GM20000 (cell line): ENCODE measurements at places on chromosomes 16 and 17.
A peak's percentile ranks its signal among the peaks of the same experiment; 100 is the strongest.

DNA sequence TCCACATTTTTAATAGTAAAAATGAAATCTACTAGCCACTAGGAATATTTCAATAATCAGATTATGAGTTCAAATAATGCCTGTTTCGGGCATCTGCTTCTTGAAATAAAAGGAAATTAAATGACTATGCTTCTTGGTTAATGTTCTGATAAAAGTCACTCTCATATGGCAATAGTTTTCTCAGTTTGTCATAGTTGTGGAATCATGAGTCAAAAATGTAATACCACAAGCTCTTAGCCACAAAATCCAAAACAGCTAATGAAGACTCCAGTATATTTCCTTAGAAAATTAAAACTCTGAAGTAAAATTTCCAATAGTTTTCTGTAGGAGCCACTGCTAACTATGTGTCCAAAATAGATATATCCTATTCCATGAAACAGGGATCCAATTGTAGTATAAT lies 676.3 kb upstream of the CDH8 start:
- DNase-seq, result no peak

GRCh38 chr16:52350031-52350642 lies 196.8 kb downstream of the TOX3 start:
- no peak for DNase-seq

GRCh38 chr17:81967533-81968395 lies 6.8 kb upstream of the NOTUM start:
- DNase-seq, result peak; percentile 95

DNA sequence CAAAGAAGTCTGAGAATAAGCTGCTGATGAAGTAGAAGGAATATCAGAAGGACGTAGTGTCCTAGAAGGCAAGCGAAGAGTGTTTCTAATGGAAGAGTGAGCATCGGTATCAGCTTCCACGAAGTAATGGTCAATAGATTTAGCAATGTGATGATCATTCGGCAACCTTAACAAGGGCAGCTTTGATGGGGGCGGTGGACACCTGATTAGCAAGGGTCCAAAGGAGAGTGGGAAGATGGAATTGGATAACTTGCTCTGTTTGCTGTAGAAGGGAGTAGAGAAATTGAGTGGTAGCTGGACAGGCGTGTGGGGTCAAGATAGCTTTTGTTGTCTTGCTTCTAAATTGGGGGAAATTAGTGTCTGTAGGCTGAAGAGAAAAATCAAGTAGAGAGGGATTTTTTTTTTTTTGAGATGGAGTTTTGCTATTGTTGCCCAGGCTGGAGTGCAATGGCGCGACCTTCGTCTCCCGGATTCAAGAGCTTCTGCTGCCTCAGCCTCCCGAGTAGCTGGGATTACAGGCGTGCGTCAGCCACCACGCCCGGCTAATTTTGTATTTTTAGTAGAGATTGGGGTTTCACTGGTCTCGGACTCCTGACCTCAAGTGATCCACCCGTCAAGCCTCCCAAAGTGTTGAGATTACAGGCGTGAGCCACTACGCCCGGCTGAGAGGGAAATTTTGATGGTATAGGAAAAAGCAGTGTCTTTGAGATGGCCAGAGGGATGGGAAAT lies 13.9 kb upstream of the HES7 start:
- DNase-seq, result no peak

DNA sequence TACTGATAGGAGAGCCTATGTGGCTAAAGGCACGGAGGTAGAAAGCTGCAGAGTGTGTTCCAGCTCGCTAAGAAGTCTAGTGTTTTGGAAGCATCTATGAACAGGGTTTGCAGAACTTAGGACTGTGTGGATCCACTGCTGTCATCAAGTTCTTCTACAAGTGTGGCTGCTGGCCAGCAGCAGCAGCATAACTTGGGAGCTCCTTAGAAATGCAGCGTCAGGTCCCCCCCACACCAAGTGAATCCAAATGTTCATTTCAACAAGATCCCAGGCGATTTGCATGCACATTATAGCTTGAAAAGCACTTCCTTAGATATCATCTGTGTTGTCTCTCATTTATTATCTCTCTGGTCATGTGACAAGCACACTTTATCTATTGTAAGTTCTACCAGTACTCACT lies 131.9 kb upstream of the SHISA6 start:
- no peak for DNase-seq

GRCh38 chr16:912684-913613 lies 57.8 kb downstream of the LMF1 start:
- DNase-seq, result no peak

DNA sequence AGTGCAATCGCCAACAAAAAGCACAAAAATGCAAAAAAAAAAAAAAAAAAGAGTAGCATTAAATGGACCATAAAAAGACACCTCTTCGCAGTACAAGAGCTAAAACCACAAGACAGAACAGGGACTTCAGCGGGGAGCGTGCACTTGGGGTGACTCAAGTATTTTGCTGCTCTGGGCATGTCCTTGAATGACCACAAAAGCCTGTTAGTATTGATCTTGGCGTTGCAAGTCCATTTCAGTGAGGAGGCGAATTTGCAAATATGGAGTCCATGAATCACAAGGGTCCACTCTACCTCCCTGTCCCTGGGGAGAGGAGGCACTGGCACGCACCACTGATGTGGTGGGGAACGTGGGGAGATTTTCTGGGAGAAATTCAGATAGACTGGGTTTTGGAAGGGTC lies 78.9 kb downstream of the CNGB1 start:
- no peak for DNase-seq

GRCh38 chr17:76122431-76123190 lies 18.4 kb downstream of the FOXJ1 start:
- peak; percentile 44 for DNase-seq

GRCh38 chr17:74807441-74807840 lies 31.3 kb upstream of the NAT9 start:
- no peak for DNase-seq

DNA sequence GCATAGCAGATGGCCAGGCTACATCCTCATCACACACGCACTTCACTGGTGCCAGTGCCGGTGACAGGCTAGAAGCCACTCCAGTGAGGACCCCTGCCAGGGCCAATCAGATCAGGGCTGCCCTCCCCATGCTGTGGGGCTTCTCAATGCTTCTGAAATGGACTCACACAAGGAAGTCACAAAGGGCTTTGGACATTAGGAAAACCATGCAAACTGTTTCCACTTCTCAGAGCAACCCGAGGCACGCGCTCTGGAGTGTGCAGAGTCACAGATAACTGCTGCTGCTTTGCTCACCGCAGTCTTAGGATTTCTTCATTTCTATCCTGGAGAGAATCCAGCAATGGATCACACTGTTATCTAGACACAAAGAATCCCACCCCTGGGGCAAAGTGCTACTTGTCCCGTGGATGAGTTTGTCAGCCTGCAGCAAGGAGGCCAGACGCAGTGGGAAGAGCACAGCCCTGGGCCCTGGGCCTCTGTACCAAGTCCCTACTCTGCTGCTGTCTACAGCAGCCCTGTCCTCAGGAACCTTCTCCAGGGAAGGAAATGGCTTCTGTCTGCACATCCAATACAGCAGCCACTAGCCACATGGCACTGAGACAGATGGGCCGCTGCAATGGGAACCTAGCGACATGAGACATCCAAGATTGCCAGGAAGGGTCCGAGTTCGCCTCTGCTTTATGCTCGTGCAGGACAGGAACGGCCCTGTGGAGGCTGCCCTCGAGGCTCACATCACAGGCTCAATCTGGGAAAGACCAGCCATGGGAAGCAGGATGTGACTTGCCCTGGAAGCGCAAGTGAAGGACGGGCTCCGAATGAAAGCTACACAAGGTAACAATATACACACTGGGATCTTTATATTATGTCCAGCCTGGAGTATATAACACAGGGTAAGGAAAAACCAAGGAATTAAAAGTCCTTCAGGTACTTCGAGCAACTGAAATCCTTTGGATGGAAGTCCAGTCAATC lies 169.3 kb downstream of the ZFHX3 start:
- no peak for DNase-seq

DNA sequence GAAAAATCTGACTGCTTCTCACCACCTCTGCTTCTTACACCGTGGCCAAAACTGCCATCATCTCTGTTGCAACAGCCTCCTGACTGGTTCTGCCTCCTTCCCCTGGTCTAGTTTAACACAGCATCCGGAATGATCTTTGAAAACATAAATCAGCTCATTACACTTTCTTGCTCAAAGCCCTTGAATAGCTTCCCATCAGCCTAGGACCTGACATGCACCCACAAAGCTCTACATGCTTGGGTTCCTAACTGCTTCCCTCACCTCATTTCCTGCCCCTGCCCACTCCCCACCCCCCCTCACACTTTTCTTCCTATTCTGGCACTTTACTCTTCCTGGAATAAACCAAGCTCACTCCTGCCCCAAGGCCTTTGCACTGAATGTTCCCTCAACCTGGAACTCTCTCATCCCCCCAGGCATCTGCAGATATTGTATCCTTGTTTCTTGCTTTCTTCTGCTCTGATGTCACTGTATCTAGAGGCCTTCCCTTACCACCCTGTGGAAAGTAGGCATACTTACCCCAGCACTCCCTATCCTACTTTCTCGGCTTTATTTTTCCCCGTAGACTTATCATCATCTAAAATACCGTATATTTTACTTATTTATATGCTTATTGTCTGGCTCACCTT lies 112.4 kb downstream of the FTO start:
- no peak for DNase-seq

- DNase-seq, result no peak
These were observed 7.4 kb downstream of the CMIP start for GRCh38 chr16:81451753-81452680.

DNA sequence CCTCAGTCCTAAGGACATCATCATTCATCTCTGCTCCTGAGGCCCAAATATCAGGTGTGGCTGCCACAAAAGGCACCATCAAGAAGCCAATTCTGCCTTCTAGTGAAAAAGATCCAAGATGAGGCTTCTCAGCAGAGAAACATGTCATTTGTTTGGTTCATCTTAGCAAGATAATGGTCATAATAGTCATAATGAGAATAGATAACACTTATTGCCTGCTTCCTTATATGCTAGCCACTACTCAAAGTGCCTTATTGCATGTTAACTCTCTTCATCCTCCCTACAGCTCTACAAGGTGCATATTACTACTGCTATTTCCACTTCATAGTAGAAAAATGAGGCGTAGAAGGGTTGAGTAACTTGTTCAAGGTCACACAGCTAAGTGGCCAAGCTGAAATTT lies 45.0 kb upstream of the MRPS23 start:
- DNase-seq, result no peak

DNA sequence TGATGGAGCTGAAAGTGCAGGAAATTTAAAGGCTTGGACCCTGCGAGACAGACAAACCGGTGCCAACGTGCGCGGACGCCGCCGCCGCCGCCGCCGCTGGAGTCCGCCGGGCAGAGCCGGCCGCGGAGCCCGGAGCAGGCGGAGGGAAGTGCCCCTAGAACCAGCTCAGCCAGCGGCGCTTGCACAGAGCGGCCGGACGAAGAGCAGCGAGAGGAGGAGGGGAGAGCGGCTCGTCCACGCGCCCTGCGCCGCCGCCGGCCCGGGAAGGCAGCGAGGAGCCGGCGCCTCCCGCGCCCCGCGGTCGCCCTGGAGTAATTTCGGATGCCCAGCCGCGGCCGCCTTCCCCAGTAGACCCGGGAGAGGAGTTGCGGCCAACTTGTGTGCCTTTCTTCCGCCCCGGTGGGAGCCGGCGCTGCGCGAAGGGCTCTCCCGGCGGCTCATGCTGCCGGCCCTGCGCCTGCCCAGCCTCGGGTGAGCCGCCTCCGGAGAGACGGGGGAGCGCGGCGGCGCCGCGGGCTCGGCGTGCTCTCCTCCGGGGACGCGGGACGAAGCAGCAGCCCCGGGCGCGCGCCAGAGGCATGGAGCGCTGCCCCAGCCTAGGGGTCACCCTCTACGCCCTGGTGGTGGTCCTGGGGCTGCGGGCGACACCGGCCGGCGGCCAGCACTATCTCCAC lies at the start of gene NOG:
Gene NOG (plus strand): TSS at position 54 of the 674 bp plus-strand sequence. CDS start 525 bp downstream, at position 579.
- peak; percentile 63 for DNase-seq

DNA sequence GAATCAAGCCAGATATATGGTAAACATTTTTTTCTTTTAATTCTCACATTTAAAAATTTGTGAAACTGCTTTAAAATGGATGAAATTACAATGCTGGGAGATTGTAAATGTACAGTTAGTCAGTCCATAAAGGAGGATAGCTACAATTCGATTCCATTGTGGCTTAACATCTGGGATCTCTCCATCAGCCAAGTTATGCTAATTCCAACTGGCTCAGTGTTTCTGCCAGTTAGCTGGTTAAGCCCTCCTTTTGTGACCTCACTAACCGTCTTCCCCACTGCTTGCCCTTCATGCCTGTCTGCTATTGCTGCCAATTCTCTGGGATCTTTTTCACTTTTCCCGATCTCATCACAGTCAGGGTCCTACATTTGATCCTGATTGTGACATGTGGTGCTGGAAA lies 1347.6 kb downstream of the CDH11 start:
- DNase-seq, result no peak

- no peak for DNase-seq
These were observed 19.8 kb downstream of the NUBP1 start for GRCh38 chr16:10763456-10763855.

- no peak for DNase-seq
These were observed 27.1 kb downstream of the OGFOD1 start for GRCh38 chr16:56478281-56479049.

DNA sequence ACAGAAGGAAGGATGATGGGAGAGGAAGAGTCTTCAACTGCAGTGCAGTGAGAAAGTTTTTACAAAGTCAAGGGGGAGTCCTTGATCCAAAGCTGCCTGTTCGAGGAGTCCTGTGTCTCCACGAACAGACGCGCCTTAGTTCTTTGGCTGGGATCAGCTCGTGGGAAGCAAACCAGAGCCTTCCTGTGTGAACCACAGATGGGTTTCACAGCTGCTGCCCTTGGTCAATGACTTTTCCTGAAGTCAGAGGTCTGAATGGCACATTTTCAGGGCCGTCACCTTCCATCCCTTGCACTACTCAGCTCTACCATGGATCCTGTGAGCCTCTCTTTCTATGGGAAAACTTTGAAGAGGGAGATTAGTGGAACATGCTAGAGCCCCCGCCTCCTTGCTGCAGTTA lies 4.2 kb upstream of the SBK1 start:
- DNase-seq, result no peak

DNA sequence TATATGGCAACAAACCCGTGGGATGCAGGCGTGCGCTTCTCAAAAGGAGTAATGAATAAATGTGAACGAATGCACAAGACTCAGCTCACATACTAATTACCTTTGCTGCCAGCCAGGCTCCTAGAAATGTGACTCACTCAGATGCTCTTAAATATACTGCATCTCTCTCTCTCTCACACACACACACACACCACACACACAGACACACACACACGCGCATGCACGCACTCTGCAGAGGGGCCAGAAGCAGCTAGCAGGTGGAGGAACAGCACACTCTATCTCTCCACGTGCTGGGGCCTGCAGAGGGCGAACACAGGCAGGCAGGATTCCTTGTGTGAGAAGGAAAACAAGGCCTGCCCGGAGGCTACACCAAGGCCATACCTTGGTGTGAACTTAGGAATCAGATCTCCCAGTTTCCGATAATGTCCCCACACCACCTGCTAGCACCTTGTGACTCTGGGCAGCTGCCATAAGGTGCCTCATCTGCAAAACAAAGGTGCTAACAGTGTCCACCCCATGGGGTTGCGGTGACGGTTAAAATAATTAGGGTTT lies 5.3 kb downstream of the GPRC5B start:
- DNase-seq, result no peak

DNA sequence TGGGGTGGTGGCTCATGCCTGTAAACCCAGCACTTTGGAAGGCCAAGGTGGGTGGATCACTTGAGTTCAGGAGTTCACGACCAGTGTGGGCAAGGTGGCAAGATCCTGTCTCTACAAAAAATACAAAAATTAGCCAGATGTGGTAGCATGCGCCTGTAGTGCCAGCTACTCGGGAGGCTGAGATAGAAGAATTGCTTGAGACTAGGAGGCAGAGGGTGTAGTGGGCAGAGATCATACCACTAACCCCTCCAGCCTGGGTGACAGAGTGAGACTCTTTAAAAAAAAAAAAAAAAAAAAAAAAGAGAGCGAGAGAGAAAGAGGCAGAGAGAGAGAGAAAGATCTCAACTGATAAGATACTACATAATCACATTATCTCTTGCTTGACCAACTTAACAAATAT lies 45.9 kb downstream of the KANSL1 start:
- no peak for DNase-seq
